ENCODE measurements at places on chromosomes 5 and 9.
A peak's percentile ranks its signal among the peaks of the same experiment; 100 is the strongest.

DNA sequence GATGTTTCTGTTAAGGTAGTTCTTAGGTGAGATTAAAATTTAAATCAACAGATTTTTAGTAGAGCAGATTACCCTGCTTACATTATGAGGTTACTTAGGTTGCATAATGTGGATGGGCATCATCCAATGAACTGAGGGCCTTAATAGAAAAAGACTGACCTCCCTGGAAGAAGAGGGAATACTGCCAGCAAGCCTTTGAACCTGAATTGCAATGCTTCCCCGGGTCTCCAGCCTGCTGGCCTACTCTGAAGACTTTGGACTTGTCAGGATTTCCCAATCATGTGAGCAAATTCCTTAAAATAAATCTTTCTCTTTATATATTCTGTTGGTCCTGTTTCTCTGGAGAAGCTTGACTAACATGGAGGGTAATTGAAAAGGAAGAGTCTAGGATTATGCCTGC lies 542.1 kb upstream of the ARRDC3 start:
- DNase-seq: no peak

GRCh38 chr5:154478752-154479159 lies 729 bp upstream of the HAND1 start:
- DNase-seq: no peak

DNA sequence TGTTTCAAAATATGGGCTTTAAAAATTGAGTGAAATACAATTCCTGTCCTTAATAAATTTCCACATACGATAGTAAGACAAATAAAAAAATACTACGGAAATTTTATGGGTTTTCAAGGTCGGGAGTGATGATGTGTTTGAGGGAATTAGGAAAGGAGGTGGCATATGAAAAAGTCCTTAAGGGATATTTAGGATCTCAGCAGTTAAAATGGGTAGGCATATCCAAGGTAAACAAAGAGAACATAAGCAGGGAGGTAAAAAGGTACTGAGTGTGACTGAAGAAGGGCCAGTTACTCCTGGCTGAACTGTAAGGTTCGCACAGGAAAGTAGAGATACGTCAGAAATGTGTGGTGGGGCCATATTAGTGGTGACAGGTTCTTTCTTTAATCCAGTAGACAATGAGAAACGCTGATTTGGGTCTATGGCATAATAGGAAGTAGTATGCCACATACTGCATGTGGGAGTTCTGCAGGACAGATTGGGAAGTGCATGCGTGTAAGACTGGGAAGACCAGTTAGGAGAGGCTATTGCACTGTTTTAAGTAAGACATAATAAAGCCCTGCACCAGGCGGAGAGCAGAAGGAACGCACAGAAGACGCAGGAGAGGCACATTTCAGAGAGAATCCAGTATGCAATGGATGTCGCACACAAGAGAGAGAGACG lies 937 bp upstream of the HMGCR start:
- DNase-seq: peak; percentile 32

DNA sequence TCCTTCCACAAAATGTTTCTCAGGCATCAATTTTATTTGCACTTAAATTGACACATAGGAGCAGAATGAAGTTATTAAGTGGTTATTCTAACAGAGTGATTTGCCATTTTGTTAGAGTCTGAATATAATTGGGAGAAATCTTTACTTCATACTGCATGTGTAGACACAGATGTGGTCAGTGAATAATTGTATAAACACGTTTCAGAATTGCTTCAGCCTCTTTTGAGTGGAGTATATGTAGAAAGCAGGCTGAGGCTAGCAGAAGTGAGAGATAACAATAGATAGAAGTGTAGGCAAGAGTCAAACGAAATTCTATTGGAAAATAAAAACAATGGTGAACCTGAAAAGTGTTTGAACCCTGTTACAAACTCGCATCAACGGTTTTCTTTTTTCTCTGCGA lies 270.7 kb downstream of the TMEM167A start:
- DNase-seq: no peak

GRCh38 chr5:176133877-176134276 lies 104.3 kb upstream of the SIMC1 start:
- DNase-seq: no peak

GRCh38 chr5:143791848-143792731 lies 19.9 kb upstream of the HMHB1 start:
- no peak for DNase-seq

DNA sequence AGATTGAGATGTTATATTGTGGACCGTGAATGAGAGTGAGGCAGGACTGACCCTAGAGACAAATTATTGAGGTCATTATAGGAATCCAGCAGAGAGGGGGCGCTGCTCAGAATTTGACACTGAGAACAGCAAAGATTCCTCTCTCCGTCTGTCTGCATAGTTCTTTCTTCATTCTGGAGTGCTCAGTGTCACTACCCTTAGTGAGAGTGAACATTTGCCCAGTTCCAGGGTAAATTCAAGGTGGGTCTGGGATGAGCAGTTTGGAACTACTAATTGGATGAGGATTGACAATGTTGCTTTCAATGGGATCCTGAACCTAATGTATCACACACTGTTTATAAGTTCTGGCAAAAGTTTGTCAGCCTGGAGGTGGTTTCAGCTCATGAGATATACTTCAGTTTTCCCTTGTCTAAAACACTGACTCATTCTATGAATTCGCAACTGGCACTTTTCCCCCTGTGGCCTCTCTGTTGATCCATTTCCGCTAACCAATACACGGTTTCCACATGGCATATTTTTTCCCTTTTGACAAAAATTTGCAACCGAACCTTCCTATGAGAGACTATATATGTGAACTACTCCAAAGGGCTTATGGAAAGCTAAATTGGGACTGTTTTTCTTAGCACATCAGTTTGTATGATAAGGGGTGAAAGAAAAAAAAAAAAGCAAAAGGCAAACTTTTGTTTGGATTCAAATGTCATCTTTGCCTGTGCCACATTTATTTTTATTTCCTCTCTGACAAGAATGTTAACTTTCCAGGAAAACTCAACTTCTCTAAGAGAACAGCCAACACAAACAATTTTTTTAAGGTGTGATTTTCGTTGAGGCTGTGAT lies 1240.7 kb upstream of the WWC1 start:
- peak; percentile 29 for DNase-seq

DNA sequence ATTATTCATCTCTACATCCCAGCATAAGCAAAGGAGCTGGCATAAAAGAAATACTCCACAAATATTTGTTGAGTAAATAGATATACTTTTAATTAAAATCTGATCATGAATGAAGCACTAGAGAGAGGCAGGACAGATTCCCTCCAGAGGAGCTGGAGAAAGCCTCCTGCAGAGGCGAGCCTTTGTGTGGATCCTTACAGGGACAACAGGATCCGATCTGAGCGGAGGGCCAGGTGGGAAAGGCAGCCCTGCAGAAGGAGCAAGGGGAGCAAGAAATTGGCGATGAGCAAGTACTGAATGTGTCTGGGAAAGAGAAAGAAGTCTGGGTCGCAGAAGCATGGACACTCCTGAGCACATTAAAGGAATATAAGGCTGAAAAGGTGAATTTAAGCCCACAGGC lies 69.4 kb downstream of the EBF1 start:
- DNase-seq: peak; percentile 57

DNA sequence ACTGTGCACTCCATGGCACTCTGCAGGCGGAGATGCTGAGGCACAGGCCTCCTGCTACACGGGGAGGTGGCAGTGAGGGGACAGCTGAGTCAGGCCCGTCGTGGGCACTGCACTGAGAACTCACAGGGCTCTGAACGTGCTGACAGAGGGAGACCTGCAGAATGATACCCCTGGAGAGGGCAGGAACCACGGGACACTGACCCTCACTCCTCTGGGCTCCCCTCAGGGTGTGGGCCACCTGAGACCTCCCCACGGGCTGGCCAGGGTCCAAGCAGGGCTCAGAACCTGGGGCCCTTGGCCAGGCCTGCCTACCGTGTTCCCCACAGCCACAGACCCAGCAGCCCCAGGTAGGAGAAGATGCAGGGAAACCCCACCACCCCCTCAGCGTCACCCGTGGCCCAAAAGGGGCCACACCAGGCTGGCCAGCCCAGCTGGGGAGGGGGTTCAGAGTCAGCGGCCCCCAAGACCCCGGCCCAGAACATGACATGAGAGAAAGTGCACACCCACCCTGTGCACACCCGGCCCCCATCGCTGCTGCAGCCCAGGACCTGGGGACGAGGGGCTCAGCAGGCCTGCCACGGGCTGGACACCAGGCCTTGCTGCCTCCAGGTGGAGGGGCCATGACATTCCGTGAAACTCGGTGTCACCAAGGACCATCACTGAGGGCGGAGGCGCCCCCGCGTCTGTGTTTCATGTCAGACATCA lies 30.9 kb downstream of the GLT6D1 start:
- DNase-seq: no peak

GRCh38 chr9:967903-968641 lies 8.4 kb upstream of the DMRT3 start:
- peak; percentile 36 for DNase-seq

GRCh38 chr5:3875144-3875543 lies 279.5 kb downstream of the IRX1 start:
- no peak for DNase-seq

DNA sequence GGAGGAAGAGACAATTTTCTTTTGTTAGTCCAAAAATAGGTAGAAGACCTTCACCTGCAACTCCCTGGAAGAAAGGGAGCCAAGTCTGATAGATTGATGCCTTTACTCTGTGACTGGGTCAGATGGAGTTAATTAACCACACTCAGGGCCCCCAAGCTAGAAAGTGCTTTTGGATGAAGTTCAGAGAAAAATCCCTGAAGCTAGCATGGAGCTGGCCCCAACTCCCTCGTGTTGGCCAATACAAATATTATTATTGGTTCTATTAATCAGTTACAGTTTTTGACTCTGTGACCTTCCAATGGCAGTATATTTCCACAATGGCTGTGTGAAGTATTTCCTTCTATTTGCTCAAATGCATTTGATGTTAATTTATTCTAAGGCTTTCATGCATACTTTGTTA lies 1753.5 kb downstream of the EFNA5 start:
- DNase-seq: no peak

DNA sequence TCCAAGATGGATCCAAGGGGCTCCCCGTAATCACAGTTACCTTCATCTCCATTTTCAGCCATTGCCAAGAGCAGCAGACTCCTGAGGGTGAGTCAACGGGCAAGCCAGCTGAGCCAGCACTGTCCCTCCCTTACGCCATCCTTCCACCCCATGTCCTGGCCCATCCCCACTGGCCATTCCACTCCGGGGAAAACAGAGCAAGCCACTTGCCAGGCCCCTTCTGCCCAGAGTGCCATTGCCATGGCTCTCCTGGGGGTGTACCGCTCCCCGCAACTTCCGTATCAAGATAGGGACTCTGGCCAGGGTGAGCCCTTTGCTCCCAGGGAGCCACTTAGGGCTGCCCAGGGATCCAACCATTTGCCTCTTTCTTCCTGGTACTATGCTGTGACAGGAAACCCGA lies 48.9 kb upstream of the CDKN2AIPNL start:
- DNase-seq: no peak

DNA sequence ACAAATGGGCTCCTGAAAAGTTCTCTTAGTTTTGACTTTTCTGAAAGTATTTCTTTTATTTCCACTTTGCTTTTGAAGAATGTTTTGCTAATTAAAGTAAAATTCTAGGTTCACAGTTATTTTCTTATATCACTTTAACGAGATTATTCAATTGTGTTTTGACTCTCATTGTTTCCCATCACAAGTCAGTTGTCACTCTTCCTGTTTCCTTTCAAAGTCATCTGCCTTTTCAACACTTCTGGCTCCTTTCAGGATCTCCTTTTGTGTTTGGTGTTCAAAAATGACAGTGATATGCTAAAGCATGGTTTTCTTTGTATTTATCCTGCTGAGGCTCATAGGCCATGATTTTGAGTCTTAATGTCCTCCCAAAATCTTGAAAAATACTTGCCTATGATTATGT lies 235.4 kb upstream of the TAS2R1 start:
- DNase-seq: no peak
